ENCODE measurements at places on chromosomes 5 and 9. TPM values are rescaled to one million over a fixed set of nuclear protein-coding genes. Genes with fewer than 3 reads are reported as not detected.

INSYN2B gene
- 0.26 TPM for total RNA-seq

ST8SIA4 gene
- 18.3 TPM for total RNA-seq

DNA sequence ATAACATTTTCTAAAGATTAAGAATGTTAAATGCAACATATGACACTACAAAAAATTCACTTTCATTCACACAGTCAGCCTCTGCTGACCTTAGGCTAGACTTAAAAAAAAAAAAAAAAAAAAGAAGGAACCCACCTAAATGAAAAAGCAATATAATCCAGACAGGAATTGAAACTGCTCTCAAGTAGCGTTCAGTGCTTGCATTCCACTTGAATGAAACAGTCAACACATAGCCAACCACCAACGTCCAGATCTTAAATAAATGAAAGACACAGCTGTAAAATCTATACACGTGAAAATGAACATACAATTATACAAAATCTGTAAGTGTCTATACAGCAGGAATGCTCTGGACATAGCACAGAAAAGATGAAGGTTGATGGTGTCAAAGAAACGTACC, 11.4 kb downstream of the TMEM245 start:
- DNase-seq: no peak

DNA sequence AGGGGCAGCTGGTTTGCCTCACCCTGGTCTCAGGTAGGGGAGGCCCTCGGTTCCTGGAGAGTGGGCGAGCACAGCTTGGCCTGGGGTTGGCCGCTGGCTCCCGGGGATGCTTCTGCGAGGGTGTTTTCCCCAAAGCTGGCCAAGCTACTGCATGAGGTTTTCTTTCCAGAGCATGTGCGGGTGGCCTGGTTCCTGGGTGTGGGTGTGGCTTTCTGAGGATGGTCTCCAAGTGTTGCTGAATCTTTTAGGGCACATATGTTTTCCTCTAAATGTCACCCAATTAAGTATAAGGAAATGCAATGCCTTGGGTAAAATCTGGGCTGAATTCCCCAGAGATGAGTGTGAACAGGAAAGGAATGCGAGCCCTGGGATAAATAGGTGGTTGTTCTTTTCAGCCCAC, 115.8 kb upstream of the ICE1 start:
- DNase-seq: no peak
